Spinal cord (tissue), 10 donors: ENCODE measurements at places on chromosomes 12 and 14. TPM values are rescaled to one million over a fixed set of nuclear protein-coding genes. Genes with fewer than 3 reads are reported as not detected.
A peak's percentile ranks its signal among the peaks of the same experiment; 100 is the strongest.

DNA sequence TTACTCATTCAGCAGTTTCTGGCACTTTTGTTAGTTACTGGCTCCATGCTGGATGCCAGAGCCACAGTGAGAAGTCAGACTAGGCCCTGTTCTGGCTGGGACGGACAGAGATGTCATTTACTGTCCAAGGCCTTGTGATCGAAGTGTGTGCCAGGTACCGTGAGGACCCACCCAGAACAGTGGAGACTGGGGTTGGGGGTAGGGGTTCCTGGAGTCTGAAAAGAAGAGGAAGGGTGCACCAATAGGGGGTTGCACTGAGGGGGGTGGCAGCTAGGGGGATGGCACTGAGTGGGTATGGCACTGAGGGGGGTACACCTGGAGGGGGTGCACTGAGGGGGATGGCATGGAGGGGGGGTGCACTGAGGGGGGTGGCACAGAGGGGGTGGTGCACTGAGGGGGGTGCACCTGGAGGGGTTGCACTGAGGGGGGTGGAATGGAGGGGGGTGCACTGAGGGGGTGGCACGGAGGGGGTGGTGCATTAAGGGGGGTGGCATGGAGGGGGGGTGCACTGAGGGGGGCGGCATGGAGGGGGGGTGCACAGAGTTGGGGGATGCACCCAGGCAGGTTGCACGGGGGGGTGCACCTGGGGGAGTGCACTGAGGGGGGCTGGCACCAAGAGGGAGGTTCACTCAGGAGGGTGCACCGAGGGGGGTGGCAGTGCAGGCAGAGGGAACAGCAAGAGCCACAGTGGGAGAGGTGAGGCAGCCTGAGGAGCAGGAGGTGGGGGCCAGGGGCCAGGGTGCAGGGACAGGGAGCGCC, 10.6 kb upstream of the CYP46A1 start:
- no peak for DNase-seq

- peak; percentile 87 for DNase-seq
Observed at GRCh38 chr14:75278422-75279152, at the start of gene FOS. Gene FOS (plus strand): TSS chr14:75278828. CDS start chr14:75278983, 155 bp downstream.

Gene MANSC1
- polyA plus RNA-seq, result 21.1 TPM

Gene TAS2R30
- polyA plus RNA-seq, result 0.19 TPM

DNA sequence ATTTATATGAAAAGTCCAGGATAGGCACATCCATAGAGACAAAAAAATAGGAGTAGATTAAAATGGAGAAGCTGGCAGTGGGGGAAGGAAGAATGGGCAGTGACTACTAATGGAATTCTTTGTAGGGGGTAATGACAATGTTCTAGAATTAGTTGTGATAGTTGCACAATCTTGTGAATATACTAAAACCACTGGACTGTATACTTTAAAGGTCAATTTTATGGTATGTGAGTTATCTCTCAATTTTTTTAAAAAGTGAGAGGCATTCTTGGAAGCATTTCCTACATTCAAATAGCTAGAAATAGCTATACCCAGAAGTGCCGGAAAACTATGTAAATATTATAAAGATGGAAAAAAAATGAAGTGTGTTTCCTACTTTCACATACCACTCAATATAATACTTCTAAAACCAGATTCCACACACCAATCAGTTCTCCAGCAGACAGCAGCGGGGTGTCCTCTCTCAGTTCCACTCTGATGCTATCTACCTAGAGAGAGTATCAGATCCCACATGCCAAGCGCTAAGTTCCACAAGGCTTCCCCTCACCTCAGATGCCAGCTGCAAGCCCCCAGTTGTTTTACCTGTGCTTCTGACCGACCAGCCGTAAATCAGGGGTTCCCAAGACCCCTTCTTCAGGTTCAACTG, 41.7 kb upstream of the NID2 start:
- DNase-seq, result no peak

DNA sequence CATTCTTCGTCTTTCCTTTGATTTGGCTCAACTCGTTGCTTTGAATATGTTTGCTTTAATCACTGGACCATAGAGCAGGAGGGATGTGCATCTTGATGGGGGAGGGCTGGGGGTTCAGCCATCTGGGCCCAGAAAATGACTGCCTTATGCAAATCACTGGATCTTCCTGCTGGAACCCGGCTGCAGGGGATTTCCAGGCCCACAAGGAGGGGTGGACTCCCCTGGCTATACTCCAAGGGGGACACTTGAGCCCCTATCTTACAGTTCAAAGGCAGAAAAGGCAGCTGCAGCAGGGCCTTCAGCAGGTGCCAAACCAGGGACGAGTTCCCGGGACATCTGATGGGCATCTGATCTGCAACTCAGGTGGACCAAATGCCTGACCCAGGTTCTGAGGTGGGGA, 122.5 kb downstream of the DICER1 start:
- no peak for DNase-seq

Gene DENND5B
- 22.2 TPM for polyA plus RNA-seq

Gene PSMB5
- 209 TPM for polyA plus RNA-seq

GRCh38 chr14:31124197-31124596, 83.4 kb downstream of the HECTD1 start:
- DNase-seq, result no peak

DNA sequence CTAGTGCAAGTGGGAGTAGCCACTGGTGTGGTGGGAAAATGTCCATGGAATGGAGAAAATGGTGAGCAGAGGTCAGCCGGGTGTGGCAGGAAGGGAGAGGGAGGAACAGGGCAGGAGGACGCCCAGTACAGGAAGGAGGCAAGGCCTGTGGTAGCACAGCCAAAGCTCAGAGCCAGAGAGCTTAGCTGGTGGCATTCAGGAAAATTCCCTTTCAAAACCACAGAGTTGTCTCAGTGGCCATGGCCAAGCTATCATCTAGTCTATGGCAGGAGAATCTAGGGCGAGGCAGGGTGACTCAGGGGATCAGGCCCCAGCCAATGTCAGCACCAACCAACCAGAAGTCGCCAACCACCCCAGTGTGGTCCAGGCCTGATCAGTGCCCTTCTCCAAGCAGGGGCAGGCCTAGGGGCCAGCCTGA, 67.7 kb upstream of the DDX11 start:
- no peak for DNase-seq

GRCh38 chr14:91380610-91381371, 36.8 kb downstream of the CCDC88C start:
- DNase-seq, result no peak

GRCh38 chr12:51269174-51270066, 795 bp downstream of the SMAGP start:
- no peak for DNase-seq

DNA sequence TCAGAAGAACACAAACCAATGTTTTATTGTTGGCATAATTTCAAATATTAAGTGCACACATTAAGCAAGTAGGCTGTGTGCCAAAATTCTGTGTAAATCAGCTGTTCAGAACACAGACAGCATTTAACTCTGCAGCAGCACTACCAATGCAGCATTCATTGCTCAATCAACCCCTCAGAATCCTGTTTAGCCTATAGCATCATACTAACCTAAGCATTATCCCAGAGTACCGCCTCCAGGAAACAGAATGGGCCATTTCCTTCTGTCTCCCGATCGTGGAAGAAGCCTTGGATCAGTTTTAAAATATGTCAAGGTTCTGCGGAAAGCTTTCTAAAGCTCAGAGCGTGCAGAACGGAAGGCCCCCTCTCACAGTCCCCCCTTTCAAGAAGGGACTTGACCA, 3.3 kb downstream of the IL26 start:
- DNase-seq, result peak; percentile 61

DNA sequence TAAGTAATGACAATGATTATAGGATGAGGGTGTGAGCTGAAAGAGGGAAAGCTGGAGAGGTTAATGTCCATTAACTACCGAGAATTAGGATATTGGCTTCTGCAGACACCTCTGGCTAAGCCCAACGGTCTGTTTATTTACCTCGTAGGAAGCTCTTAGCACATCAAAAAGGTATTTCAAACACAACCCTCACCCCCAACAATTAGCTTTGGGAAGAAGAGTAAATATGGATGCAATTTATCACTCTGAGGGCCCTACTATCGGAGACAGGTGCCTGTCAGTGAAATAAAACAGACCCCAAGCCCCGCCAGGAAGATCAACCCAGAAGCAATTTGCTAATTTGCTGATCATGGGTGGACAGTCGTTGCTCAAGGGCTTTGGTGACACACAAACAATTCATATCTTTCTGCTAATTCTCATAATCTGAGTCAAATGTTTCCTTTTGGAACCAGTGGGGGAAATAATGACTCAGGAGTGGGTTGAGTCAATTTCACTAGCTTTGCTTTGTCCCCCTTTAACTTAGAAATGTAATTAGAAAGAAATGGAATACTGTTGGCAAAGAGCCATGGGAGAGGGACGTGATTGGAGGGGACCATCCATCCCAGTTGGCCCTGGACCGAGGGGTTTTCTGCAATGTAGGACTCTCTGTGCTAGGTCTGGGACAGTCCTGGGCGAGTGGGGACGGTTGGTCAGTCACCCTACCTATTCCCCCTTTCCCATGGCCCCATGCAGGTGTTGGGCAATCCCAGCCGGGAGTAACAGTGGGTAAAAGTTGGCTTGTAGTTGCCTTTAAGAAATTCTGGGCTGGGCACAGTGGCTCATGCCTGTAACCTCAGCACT, 99.1 kb upstream of the MED13L start:
- no peak for DNase-seq

GRCh38 chr12:3732901-3733300, 20.0 kb downstream of the CRACR2A start:
- no peak for DNase-seq

Gene AMDHD1
- polyA plus RNA-seq, result 0.33 TPM

GRCh38 chr14:42011221-42011620, 404.5 kb downstream of the LRFN5 start:
- DNase-seq, result no peak

DNA sequence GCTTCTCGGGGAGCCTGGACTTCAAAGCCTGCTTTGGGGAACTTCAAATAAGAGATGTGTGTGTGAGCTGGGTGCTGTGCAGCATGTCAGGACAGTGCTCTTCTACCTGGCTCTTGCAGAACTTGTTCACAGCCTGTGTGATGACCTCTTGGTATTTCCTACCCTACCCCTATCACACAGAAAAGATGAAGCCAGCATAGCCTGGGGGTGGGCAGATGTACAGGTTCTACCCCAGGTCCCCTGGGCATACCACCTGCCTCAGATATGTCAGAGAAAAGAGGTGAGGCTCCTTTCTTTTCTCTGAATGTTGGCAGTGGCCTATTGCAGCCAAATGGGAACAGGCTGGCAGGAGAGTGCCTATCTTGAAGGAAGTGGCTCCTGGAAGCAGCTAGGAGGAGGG, 111.7 kb upstream of the ALG10B start:
- DNase-seq, result no peak

Gene DDIT3
- 25.3 TPM for polyA plus RNA-seq

- no peak for DNase-seq
Observed at GRCh38 chr12:55746174-55746912, 3.4 kb downstream of the GDF11 start.

DNA sequence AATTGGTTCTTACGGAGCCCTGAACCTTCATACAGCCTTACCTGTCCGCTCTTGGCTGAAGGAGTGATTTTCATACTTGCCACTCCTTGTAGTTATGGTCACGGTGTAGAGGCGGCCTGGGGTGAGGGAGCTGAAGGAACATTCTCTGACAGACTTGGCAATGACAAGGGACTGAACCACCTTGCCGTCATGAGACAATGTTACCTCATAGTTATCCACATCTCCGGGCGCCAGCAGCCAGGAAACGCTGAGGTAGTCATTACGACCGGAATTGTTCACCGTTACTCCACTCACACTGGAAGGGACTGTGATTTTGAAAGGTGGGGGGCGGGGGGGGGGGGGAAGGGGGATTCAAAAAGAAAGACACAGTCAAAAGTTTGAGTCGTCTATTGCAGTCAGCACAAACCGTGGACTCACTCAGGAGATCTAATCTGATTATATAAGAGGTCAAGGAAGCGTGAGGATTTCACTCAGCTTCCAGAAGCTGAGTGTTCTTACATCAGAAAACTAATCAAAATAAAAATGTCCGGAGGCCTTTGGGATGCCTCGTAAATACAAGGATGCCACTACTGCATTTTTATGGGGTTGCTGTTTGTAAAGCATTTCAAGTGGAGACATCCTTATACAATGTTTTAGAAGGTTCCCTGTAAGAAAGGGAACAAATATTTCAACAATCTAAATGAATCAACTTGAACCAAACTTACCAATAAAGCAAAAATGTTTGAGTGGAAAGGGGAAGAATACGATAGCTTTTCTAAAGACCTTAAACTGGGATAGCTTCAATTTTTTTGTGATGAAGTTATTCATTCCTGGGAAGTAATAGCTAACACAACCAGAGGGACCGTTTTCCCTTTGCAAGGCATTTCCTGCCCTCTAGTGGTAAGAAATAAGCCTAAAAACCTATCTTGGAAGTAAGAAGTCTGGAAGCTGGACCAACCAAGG, 60.6 kb downstream of the PTPRB start:
- peak; percentile 62 for DNase-seq

- no peak for DNase-seq
Observed at GRCh38 chr14:53144244-53144643, 8.9 kb downstream of the DDHD1 start.

- DNase-seq, result no peak
Observed at GRCh38 chr14:101476258-101476915, 84.9 kb upstream of the DIO3 start.

GRCh38 chr12:8941691-8942478, 7.6 kb downstream of the M6PR start:
- DNase-seq, result no peak

GRCh38 chr14:63454436-63454835, 88.7 kb downstream of the PPP2R5E start:
- DNase-seq, result peak; percentile 81

Gene TAS2R10
- polyA plus RNA-seq, result 0.86 TPM

Gene CNOT2
- 81.2 TPM for polyA plus RNA-seq
